ENCODE measurements at places on chromosomes 4 and X.

GRCh38 chr4:26086621-26087441, 172.8 kb downstream of the SMIM20 start:
- no peak for DNase-seq

GRCh38 chr4:91025241-91026148, 898.3 kb downstream of the CCSER1 start:
- no peak for DNase-seq

DNA sequence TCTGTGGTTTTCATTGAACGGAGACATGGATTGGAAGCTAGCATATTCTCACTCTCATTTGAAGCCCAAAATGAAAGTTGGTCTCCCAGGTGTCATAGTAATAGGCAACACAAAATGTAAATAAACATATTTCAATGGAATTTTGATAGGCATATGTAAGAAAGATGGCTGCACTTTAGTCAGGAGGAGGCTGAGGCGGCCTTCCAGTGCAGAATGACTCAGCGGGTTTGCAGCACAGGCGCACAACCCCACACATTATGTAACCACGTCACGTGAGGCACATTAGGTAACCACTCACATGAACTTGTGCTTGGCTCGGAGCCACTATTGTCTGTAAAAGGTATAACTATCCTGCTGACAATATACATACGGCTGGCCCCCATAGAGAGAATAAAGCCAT, 381.7 kb downstream of the GPAT3 start:
- DNase-seq: no peak

- no peak for DNase-seq
These were observed 153.4 kb downstream of the GPM6A start for GRCh38 chr4:175658661-175659060.

DNA sequence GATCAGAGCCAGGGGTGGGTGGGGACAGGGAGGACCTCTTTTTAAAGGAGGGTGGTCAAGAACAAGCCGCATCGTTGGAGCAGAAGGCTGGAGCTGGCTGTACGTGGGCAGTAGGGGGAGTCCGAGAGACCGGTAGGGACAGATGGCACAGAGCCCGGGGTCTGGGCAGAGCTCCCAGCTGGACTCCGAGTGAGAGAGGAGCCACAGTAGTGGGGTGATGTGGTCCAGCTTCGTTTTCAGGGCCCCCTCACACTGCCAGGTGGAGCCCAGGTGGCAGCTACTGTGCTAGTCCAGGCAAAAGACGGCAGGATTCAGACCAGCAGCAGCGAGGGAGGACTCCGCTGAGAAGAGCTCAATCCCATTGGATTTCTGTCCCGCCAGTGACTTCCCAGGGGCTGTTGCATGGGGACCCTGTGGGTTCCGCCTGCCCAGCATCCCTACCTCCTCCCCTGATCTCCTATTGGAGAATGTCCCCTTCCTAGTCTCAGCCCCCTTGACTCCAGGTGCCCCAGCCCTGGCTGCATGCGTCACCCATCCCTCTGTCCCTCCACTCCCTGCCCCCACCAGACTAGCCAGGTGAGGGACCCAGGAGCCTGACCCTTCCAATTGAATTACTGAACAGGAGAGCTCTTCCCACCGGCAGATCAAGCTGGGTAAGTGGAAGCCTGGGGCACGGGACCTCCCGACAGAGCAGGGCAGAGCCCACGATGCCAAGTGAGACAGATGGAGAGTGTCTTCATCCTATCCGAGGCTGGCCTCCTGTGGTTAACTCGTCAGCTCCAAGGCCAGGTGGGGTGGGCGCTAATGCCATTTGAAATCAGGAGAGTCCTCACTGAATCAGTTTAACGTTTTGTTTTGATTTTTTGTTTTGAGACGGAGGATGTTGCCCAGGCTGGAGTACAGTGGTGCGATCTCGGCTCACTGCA, 2.9 kb downstream of the ARHGAP4 start:
- DNase-seq: no peak

DNA sequence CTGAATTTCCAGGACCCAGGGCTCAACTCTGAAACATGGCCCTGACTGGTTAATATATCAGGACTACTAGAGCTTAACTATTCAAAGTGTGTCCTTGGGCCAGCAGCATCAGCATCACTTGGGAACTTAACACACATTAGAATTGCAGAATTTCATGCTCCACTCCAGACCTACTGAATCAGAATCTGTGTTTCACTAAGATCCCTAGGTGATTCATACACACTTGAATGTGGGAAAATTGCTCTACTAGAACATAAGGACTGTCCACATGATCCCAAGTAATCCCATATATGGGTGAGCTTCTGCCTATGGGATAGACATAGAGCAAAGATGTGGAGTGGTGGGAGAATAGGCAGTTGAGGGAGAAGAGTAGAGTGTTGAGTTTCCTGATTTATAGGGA, 192.5 kb upstream of the CLNK start:
- no peak for DNase-seq

- DNase-seq: peak; percentile 10
These were observed 5.1 kb upstream of the PLCXD1 start for GRCh38 chrX:275967-276580.

DNA sequence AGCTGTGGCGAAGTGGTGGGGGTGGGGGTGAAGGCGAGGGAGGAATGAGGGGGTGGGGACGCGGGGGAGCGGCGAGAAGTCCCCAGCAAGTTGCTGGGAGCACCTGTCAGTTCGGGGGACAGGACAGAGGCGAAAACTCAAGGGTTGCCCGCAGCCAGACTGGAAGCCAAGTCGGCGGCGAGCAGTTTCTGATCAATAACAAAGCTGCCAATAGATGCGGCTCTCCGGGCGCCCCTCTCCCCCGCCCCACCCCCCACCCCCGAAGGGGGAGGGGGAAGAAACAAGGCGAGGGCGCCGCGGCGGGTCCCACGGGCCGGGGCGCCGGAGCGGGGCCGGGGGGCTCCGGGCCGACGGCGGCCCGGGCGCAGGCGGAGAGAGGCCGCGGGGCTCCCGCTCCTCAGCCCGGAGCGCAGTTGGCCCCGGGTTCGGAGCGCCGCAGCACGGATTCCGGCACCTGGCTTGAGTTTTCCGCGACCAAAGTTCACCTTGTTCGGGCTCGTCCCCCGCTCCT, 379 bp downstream of the PDGFC start:
- no peak for DNase-seq

- DNase-seq: no peak
These were observed 1245.5 kb downstream of the STIM2 start for GRCh38 chr4:28106155-28106554.

- no peak for DNase-seq
These were observed 72.9 kb downstream of the MAOA start for GRCh38 chrX:43728966-43729365.

- DNase-seq: no peak
These were observed 41.8 kb downstream of the RPS6KA3 start for GRCh38 chrX:20224814-20225487.

- no peak for DNase-seq
These were observed 49.1 kb downstream of the STAG2 start for GRCh38 chrX:124010566-124010965.

GRCh38 chr4:38832624-38833528, 23.7 kb downstream of the TLR6 start:
- no peak for DNase-seq

DNA sequence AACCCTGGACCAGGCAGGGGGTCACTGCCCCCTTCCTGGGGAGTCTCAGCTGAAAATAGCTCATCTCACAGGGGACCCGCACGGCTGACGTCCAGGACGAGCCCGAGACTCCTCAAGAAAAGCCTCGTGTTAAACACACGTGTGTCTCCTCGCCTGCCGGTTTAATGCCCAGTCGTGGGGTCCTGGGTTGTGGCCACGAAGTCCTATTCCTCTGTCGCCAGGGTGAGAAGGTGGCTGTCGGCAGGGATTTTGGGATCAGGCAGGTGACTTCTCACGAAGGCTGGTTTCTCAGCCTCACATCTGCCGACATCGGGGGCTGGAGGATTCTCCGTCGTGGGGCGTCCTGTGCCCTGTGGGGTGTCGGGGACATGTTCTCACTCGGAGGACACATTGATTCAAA, 44.3 kb upstream of the PPP2R3B start:
- DNase-seq: no peak

GRCh38 chr4:27007507-27007906, 146.9 kb downstream of the STIM2 start:
- DNase-seq: no peak

- DNase-seq: no peak
These were observed 36.4 kb upstream of the MAMLD1 start for GRCh38 chrX:150326541-150327247.

DNA sequence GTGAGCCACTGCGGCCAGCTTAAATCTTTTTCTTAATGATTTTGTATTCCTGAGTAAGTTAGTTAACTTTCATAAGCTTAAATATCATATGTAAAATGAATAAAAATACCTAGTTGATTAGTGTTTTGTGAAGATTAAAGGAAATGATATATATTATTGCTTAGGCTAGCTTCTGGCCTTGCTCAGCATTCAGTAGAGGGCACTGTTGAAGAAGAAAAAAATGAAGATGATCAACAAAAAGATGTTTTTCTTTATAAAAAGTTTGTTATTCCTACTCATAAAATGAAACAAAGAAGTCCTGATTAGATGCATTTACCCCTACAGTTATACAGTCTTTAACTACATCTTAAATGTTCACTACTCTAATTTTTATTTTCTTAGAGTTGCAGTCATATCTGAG, 797.7 kb downstream of the RAPGEF2 start:
- no peak for DNase-seq

GRCh38 chr4:37667197-37668100, 18.7 kb downstream of the RELL1 start:
- DNase-seq: no peak

DNA sequence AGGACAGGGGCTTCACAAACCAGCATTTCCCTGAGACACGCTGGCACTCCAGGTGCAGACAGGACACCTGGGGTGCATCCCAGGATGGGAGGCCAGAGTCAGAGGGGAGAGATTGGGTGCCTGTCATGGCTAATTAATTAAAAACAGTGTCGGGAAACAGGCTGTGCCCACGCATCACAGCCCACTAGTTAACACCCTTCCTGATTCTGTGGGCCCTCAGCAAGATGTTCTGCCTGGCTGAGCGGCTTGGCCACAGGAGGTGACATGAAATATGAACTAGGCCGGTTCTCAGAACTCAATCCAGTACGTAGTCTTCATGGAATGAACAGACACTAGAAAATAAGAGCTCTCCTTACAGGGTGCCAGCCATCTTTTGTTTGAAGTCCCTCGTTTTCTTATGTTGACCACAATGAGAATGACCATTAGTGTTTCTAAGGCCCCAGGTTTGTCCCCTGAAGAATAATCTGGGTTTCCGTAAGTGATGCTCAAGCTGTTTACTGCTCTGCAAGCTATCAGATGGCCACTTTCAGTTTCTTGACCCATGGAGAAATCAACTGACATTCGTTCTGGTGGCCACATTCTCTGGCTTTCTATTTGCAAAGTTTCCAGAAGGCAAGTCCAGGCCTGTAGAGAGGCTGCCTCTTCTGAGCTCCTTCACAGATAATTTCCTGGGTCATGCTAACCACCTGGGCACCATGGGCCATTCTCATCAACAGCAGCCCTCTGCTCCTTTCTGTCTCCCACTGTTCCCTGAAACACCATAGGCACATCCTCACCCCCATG, 72.3 kb downstream of the SLC34A2 start:
- DNase-seq: no peak

- DNase-seq: no peak
These were observed 79.8 kb upstream of the SMARCAD1 start for GRCh38 chr4:94127707-94128328.

DNA sequence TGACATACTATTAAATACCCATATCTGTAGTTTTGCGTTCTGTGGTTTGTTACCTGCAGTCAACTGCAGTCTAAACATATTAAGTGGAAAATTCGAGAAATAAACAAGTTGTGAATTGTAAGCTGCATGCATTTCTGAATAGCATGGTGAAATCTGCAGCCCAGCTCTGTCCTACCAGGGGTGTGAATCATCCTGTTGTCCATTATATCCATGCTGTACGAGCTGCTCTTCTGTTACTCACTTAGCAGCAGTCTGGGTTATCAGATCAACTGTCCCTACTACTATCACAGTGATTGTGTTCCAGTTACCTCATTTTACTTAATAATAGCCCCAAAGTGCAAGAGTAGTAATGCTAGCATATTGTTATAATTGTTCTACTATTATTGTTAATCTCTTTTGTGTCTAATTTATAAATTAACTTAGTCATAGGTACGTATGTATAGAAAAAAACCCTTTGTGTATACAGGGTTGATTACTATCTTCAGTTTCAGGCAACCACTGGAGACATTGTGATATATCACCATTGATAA, 173.7 kb upstream of the FAT4 start:
- DNase-seq: no peak

GRCh38 chrX:102934624-102935023, 2.4 kb upstream of the RAB40AL start:
- no peak for DNase-seq

- no peak for DNase-seq
These were observed 9.8 kb upstream of the CCNG2 start for GRCh38 chr4:77147079-77147782.

DNA sequence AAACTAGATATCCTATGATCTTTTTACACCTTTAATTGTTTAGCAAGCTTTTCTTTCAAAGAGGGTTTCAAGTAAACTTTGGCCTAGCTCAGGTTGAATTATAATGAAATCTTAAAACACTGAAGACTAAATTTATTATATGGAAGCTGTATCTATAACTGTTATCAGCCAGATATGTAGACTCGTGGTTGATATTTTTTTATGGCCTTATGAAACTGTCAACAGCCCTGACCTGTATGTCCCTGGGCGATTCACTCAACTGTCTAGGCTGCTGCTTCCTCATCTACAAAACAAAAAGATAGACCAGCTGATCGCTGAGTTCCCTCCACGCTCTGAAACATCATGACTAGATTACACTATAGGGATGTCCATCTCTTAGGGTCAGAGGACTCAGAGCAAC, 21.2 kb upstream of the PDK3 start:
- DNase-seq: no peak

DNA sequence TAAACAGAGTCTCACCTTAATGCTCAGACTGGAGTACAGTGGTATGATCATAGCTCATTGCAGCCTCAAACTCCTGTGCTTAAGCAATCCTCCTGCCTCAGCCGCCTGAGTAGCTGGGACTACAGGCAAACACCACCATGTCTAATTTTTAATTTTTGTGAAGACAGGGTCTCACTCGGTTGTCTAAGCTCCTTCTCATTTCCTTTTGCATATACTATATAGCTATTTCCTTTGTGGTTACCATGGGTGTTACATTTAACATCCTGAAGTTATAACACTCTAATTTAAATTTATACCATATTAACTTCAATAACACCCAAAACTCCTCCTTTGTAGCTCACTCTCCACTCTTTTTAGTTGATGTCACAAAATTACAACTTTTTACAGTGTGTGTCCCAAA, 114.3 kb downstream of the DCK start:
- no peak for DNase-seq

DNA sequence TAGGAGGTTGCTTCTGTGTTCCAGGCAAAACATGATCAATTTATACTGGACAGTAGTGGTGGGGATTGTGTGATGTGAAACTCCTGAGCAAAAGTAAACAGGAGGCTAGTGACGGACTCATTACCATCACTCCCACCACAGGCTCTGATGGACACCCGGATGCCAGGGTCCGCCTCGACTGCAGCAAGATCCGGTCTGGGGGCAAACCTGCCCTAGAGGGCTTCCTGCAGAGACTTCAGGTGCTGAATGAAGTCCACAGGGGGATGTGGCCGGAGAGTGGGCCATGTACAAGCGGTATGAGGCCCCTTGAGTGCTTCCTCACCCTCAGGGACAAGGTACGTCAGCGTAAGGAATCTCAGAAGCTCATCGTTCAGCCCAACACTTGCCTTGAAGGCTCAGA, 23.4 kb upstream of the TECRL start:
- DNase-seq: no peak

GRCh38 chrX:70030301-70030767, 19.4 kb downstream of the AWAT2 start:
- DNase-seq: no peak
